ENCODE measurements at places on chromosomes 7 and 10.

GRCh38 chr7:127717502-127718339, 65.7 kb downstream of the SND1 start:
- no peak for DNase-seq

GRCh38 chr10:84511709-84512285, 183.4 kb downstream of the CCSER2 start:
- DNase-seq = no peak

- no peak for DNase-seq
Measured at GRCh38 chr10:81192221-81192788, 654.6 kb downstream of the SH2D4B start.

GRCh38 chr10:42754155-42755027, 28.2 kb upstream of the BMS1 start:
- peak; percentile 14 for DNase-seq

DNA sequence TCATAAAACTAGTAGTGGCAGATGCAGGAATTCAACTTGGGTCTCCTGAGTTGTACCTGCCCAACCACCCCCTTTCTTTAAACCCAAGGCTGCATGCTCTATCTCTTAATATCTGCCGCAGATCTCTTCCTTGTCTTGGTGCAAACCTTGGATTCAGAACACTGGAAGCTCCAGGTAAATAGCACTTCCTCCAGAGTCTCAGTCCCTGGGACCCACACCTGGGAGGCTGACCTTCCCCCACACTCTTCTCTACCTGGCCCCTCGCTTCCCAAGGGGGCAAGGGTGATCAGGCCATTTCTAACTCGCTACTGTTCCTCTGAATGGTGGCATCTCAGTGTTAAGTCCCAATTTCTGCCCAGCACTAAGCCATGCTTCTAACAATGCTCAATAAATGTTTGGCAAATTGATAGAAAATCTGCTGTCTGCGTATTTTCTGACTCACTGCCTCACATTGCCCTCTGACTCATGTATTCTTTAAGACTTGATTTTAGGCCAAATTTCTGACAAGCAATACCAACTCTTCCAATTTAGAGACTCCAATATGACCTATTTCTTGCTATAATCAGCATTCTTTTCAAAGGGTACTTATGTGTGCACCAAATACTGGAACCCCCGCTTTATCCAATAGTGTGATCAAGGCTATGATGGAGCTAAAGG, 68.0 kb upstream of the PPP1R3C start:
- no peak for DNase-seq

- no peak for DNase-seq
Measured at GRCh38 chr10:94240901-94241300, 121.8 kb downstream of the NOC3L start.

- no peak for DNase-seq
Measured at GRCh38 chr7:133983685-133984419, 143.3 kb upstream of the LRGUK start.

- no peak for DNase-seq
Measured at GRCh38 chr10:48554656-48555055, 50.2 kb downstream of the ARHGAP22 start.

DNA sequence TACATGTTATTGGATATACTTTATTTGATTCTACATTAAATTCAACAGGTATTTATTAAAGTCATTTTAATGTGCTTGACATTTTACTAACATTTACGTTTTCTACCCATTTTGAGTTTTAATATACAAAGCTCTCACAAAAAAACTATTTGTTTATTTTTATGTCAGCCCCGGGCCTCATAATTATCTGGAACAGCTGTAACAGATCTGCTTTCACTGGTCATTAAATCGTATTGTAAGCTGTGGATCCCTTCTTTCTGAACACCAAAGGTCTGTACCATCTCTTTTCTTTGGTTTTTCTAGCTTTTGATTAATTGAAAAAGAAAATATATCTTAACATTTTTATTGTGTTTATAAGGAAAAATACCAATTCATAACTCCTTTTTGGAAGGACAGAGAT, 73.5 kb downstream of the SEMA3E start:
- no peak for DNase-seq

DNA sequence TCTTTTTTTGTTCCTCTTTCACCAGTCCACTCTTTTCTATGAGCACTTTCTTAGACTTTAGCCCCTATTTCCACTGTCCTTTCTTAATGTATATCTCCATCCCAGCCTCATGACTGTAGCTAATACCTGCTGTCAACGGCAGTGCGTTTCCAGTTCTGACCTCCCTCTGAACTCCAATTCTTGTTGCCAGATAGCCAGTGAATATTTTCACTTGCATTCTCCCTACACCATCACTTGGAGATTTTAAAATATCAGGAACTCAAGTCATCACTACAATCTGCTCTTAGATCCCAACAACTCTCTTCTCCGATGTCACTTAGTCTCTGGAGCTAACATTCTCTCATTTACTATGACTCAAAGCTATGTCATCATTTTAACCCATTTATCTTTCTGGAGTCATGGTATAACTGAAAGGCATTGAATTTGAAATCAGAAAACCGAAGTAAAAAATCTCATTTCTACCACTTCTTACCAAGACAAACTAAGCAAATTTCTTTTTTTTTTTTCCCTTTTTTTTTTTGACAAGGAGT, 5.1 kb upstream of the SLC16A12 start:
- no peak for DNase-seq

DNA sequence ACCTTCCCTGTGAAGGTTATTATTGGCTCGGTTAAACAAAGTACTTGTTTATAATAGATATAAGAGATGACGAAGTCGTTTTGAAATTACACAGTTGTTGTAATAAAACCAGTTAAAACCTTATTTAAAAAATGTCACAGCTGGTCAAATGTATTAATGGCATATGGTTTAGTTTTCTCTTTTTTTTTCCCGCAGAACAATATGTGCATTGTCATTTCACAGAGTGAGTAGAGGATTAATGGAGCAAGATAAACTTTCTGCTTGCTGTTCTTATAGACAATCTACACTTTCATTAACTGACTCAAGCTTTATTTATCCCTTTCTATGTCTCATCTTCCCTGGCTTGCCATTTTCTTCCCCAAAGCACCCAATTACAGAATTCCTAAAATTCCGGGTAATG, 404.3 kb upstream of the NPVF start:
- DNase-seq = no peak

DNA sequence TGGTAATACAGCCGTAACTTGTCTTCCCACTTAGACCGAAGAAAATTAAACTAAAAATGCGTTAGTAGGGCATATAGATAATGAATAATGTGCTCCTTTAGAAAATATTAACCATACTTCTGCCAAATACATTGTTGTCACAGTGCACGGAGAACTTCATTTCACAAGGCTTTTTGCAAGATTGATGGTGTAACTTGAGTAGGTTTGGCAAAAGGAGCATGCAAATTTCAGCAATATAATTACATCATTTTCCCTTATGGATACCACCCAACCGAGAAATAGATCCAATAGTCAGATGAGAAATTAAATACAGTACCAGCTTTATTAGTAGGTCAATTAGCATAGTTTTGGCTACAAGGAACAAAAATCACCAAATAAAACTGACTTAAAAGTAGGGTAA, 792.6 kb upstream of the C7orf33 start:
- no peak for DNase-seq

- DNase-seq = no peak
Measured at GRCh38 chr7:133020496-133020895, 61.4 kb downstream of the CHCHD3 start.

- no peak for DNase-seq
Measured at GRCh38 chr10:126349101-126349500, 39.2 kb downstream of the ADAM12 start.

DNA sequence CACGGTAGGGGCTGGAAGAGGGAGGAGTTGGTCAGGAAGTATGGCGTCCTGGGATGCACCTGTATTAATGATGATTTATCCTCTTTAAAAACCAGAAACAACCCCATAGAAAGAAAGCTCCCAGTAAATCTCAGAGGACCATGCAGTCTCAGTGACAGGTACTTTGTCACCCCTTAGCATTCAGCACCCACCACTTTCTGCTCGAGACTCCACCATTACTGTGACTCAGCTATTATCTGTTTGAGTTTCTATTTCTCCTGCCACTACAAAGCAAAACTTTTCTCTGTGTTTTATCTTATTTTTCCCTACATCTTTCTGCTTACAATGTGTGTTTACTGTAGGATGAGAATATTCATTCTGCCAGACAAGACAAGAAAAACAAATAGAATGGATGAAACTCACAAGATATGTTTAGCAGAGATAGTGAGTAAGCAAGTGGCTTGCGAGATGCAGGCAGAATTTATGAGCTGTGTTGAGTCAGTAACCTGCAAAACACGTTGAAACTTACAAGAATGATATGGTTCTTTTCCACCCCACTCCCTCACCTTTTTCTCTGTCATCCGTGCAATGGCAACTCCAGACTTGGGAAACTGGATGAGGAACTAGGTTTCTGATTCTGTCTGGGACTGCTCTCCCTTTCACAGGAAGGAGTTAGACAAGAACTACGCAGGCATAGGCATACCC, 127.1 kb downstream of the AOAH start:
- DNase-seq = no peak

GRCh38 chr7:101804088-101804963, 13.1 kb upstream of the CUX1 start:
- no peak for DNase-seq

DNA sequence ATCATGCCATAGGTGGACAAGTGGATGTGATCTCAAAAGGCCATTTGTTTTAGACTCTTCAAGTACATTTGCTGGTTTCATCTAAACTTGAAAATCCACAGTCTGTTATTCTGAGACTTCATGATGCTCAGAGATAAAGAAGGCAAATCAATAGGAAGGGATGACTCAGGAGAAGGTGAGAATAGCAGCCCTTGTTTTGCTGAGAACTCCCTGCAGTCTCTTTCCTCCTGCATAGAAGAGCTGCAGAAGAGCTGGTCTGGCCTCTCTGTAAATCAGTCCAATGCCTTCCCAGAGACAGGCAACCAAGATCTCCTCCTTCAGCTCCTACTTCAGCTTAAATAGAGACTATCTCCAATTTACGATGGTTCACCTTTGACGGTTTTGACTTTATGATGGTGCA, 4.0 kb upstream of the BAIAP2L1 start:
- DNase-seq = no peak

DNA sequence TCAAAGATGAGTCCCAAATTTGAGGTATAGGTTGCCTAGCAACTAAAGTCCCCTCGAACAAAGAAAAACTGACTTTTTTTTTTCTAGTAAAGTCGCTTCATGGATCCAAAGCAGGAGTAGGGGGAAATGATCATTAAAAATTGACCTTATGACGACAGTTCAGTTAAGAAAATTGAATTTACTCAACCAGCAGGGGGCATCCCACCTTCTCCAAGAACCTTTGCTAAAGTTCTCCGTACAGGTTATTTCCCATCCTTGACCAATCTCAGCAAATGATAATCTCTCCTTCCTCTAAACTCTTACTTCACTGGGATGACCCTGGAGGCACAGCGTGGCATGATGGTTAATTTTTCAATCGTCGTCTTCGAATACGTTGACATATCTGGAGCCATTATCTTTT, 228.3 kb downstream of the CALN1 start:
- no peak for DNase-seq

GRCh38 chr10:128274938-128275337, 148.7 kb upstream of the MKI67 start:
- DNase-seq = no peak

DNA sequence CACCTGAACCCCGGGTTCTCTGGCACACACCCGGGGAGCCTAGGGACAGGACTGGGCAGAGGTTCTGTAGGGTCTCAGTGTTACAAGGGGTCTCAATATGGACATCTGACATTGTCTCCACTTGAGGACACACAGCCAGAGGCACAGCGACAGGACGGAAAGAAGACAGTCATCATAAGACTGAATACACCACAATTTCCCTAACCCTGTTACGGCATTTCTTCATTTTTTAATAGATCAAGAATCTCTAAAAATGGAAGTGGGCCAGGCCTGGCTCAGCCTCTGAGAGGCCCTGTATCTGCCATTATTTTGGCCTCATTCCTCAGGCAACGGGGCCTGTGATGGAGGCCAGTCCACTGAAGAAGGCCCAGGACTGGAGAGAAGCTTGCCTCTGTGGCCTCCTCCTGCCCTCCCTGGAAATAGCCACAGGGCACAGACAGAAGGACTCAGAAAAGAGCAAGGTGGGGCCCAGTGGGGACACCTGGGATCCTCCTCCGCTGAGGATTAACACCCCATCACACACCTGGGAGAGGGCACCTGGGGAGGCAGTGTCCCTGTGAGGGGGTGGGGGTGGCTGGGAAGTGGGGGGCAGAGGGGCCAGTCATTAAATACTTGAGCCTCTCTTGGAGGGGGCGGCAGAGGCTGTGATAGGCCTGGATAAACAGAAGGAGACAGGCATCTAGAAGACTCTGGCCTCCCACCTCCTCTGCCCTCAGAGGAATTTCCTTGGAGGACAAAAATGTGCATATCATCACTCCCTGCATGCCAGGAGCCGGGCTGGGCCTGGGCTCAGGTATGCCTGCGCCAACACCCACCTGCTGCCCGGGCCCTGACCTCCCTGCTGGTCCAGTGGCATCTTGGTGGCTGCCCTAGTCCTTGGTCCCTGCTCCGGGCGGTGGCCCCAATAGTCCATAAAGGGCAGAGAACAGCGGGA, 8.0 kb downstream of the SPOCK2 start:
- no peak for DNase-seq

GRCh38 chr10:86385806-86386205, 19.2 kb upstream of the GRID1 start:
- DNase-seq = no peak

DNA sequence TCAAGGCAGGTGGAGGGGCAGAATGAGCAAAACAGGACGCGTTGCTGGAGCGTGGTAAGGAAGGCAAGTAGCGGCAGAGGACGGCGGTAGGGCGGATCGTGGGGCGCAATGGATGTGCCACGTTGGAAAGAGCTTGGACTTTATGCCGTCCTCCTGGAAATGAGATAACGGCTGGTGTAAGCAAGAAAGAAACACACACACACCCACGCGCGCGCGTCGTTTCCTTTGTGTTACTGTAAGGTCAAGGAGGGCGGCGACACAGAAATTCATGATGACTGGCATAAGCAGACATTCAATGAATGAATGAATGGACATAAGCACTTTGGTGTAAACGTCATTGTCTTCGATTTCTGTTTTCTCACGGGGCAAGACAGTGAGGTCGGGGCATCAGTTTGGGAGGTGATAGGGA, 683 bp upstream of the ENTPD7 start:
- DNase-seq = peak; percentile 17

- DNase-seq = no peak
Measured at GRCh38 chr10:74628136-74628535, 198.3 kb upstream of the KAT6B start.

GRCh38 chr7:140702774-140703173, 6.3 kb downstream of the NDUFB2 start:
- no peak for DNase-seq

GRCh38 chr7:7746458-7746857, 28.1 kb upstream of the RPA3 start:
- DNase-seq = no peak

DNA sequence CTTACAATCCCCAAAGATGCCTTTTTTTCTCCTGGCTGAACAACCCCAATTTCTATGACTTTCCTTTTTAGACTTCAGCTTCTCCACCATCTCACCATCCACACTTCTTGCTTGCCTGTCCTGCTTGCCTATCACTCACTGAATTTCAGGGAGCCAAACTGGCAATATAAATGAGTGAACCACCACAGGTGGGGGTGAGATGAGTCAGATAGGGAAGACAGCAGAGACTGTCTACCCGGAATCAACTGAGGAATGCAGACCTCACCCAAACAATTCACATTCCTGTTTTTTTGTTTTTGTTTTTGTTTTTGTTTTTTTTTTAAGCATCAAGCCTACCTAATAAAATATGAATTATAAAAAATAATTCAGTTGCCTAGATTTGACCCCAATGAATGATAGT, 273.8 kb downstream of the NRG3 start:
- DNase-seq = no peak
